Right renal pelvis (tissue), 4 donors: ENCODE measurements at places on chromosomes 2 and 18.

GRCh38 chr2:157469726-157470125 is 25.8 kb upstream of the CYTIP start:
- no peak for DNase-seq

DNA sequence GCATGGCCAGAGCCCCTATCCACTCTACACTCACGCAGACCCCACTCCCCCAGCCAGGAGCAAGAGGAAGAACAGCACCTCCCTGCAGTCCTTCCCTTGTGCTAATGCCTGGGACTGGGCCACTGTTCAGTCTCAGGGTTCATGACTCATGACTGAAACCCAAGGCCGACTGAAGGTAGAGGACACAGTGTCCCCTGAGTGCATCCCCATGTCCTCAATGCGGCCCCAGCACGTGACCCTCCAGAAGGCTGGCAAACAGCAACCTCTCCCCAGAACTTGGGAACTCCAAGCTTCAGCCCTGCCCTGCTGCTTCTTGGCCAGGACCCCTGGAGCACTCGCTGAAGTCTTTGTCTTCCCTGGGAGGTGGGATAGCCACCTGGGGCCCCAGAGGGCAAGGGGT is 6.0 kb upstream of the ADRA2B start:
- no peak for DNase-seq

DNA sequence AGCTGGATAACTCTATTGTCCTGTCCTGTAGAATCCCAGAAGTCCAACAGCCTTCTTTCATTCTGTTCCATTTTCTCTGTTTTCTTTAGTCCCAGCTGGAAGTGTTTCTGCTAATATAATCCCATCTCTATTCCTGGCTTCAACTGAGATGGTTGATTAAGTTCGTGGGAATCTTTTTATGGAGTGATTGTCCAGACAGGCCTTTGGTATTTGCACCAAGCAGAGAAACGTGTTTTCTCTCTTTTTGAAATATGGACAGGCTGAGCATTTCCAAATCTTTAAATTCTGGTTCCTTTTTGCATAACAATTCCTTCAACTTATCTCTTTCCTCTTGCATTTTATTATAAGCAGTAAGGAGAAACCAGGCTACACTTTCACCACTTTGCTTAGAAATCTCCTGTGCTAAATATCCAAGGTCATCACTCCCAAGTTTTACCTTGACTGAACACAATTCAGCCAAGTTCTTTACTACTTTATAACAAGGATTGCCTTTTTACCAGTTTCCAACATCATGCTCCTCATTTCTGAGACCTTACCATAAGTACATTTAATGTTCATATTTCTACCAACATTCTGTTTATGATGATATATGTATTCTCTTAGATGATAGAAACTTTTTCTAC is 108.8 kb downstream of the ZFP36L2 start:
- DNase-seq, result no peak

DNA sequence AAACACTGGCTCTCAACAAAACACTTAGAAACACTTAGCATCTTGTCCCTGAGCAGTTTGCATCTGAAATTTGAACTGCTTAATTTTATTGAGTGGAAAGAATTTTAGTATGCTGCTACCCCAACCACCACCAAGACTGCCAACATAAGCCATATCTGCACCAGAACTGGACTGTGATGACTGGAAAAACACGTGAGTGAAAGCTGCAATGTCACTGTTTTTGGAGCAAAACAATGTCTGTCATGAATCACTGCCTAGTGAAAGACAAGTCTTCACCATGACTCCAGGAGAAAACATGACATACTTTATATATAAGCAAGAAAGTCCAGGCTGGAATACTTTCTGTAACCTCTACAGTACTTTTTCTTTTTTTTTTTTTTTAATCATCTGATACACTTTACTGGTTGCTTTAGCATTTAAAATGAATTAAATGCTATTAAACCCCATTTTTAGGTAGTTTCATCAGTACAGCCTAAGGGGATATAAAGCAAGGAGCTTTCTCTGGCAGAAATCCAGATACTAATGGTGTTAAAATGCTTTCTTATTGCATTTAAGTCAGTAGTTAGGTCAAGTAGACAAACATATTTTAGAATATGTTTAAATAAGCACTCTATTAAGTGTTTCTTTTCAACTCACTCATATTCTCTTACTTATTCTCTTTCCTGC is 2129.4 kb upstream of the PIK3C3 start:
- no peak for DNase-seq

DNA sequence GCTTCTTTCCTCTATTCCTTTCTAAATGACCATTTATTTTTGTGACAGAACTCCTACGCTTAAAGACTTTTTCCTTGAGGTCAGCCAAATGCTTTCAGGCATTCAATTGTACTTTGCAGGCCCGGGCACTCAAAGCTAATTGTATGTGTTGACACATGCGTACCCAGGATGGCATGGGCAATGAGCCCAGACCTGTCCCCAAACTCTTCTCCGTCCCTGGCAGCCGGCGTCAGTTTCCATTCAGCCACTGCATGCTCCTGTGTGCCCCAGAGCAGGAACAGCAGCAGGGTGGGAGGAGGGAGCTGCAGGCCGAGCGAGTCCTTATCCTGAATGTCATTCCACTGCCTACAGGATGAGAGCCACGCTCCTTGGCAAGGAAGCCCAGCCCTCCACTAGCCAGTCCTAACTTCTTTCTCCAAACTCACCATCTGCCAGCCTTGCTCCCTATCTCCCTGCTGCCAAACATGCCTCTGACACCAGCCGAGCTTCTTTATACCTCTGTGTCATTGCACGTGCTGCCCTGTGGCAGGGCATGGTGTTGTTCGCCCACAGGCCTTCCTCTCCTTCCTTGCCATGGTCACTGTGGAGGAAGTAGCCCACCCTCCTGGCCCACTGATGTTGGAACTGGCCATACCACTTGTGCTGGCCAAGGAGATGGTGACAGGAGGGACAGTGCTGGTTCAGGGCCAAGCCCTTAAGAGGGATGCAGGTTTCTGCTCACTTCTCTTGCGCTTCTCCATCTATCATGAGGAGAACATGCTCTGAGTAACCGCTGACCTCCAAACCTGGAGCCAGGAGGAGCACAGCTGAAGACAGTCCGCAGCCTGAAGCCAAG is 116.9 kb upstream of the FHL2 start:
- no peak for DNase-seq

DNA sequence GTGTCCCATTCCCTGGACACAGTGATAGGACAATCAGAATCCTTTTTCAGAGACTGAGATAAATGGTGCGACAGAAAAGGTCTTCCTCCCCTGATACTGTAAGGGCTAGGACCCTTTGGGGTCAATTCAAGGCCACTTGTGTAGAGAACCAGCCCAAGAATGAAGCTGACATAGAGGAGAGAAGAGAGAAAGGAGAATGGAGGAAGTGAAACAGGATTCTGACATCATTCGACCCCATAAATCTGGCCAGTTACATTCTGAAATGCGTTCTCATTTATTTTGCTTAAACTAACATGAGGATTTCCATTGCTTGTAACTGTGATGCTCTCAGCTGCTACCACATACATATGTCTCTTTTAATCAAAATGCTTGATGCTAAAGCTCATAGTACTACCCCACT is 148.1 kb downstream of the TMEM163 start:
- DNase-seq, result no peak

DNA sequence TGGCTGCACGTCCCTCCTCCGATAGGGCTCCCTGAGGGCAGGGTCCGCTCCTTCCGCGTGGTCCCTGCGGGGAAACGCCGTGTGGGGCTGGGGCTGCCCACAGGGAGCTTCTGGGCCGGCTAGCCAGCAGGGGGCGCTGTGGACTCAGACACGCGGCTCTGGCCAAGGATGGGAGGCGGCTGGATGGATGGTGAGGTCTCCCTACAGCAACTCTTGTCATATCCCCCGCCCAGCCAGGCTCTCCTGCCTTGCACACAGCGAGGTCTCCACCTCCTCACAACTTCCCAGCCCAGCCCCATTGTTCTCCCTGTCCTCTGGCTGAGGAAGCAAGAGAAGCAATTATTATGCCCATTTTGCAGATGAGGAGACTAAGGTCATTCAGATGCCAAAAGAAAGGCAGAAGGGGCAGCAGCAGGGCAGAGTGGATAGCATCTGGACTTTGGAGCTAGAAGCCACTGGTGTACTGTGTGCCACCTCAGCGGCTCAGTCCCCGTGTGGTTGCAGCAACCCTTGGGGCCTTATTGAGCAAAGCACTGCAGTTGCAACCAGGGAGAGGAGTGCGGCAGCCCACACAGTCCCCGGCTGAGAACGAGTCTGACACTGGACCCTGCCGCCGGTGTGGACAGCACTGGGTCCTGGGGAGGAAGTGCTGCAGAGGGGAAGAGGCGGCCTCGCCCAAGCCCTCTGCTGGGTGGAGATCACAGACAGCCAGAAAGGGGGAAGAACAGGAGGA is 99.0 kb downstream of the ZFP36L2 start:
- no peak for DNase-seq

DNA sequence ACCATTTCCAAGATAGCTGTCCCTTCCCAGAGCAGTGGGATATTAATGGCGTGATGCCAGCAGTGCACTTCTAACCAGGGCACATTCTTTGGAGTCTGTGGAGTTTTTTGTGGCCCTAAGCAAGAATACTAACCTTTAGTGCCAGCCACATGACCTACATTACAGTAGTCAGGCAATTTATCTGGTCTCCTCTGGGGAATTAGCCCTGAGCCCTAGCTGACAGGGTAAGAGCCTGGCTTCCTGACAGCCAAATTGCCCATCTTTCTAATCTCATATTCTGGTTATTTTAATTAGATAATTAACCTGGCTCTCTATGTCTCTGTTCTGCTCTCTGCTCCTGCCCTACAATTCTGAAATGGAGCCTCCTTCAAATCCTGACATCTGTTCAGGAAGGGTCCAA is 5.2 kb downstream of the PFN4 start:
- no peak for DNase-seq

DNA sequence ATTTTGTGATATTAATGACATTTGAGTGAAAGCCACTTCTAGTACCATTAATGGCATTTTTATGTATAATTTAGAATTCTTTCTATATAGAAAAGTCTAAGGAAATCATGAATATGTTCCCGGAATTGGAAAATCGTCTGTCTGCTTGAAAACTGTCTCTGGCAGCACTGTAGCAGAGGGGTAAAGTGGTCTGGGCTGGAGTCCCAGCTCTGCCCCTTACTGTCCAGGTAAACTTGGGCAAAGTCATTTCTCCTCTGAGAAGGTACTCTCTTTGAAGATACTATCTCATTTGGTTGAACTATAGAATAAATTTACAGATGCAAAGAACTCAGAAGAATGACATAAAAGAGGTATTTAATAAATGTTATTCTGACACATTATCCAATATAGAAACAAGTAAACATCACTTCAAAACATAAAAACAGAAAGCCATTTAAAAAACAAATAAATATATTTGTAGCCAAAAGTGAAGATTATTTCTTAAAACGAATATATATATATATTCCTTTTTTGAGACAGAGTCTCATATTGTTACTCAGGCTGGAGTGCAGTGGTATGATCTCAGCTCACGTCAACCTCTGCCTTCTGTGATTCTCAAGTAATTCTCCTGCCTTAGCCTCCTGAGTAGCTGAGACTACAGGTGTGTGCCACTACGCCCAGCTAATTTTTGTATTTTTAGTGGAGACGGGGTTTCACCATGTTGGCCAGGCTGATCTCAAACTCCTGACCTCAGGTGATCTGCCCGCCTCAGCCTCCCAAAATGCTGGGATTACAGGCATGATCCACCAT is 149.8 kb upstream of the ITGA4 start:
- DNase-seq, result no peak

DNA sequence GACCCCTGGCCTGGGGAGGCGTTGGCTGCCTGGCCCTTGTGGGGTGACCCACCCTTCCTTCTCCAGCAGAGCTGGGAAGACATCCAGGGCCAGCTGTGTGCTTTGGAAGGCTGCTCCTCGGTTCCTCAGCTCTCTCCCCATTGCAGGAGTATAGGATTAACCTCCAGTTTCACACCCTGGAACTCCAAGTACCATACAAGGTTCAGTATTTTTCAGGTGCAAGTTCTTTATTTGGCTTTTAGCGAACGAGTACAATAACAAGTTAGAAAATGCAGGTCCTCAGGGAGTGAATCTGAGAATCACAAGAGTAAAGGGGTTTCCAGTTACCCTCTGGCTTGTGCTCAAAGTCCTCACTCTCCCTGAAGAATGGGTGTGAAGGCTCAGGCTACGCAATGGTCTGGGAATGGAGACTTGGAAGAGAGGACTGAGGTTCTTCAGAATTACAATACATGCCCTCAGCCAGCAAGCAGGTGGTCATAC is 101.2 kb downstream of the APOB start:
- DNase-seq, result no peak

DNA sequence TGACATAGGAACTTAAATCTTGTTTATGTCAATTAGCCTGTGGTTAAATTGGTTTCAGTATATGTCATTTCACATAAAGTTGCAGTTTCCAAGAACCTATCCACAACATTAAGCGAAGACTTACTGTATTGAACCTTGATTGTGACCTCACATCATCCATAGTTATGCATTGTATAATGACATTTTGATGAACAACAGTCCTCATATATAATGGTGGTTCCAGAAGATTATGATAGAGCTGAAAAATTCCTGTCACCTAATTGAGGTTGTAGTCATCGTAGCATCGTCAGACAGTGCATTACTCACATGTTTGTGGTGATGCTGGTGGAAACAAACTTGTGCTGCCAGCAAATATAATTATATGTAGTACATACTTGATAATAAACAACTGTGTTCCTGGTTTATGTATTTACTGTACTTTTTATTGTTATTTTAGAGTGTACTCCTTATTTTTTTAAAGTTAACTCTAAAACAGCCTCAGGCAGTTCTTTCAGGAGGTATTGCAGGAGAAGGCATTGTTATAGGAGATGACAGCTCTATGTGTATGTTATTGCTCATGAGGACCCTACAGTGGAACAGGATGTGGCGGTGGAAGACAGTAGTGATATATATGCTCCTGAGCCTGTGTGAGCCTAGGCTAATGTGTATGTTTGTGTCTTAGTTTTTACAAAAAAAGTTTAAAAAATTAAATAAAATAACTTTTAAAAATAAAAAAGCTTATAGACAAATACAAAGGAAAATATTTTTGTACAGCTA is 56.6 kb downstream of the UBE2E3 start:
- no peak for DNase-seq

GRCh38 chr2:187617905-187618304 is 63.7 kb upstream of the TFPI start:
- no peak for DNase-seq

GRCh38 chr18:39025531-39025930 is 1459.9 kb upstream of the CELF4 start:
- no peak for DNase-seq

GRCh38 chr2:112065486-112065885 is 10.4 kb downstream of the TMEM87B start:
- DNase-seq, result no peak

- DNase-seq, result no peak
These were observed 46.9 kb downstream of the TTC32 start for GRCh38 chr2:19854596-19855541.

GRCh38 chr2:239662413-239663120 is 261.7 kb upstream of the HDAC4 start:
- DNase-seq, result no peak

DNA sequence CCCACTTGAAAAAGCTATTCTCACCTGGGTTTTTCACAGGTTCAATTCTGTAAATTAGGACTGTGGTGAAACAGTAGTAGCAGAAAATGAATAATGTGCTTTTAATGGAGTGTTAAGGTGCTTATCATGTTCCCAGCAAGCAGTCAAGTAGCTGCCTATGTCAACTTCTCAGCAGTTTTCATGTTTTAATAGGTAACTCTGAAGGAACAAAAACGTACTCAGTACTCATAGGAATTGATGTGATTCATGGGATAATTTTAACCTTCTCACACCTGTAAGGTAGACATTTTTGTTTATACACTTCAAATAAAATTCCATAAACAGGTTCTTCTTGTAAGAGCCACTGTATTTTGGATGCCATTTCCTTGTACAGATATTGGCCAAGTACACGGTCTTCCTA is 801.6 kb downstream of the MBD2 start:
- no peak for DNase-seq

GRCh38 chr2:226076529-226076928 is 677.0 kb downstream of the NYAP2 start:
- no peak for DNase-seq
